ENCODE measurements at places on chromosomes 5 and 9. TPM values are rescaled to one million over a fixed set of nuclear protein-coding genes. Genes with fewer than 3 reads are reported as not detected.

The LCN1 gene
- not detected for total RNA-seq

The C5orf58 gene
- 0.15 TPM for total RNA-seq

The SHISAL2B gene
- not detected for total RNA-seq

The SYK gene
- total RNA-seq, result 11.8 TPM

- H3K4me1 ChIP-seq, result no peaks in the 10 kb centered on the region
- H3K27ac ChIP-seq, result no peak overlapping the region
- H3K36me3 ChIP-seq, result no peaks in the 10 kb centered on the region
- no peaks in the 10 kb centered on the region for H3K27me3 ChIP-seq
- no peak for DNase-seq
Measured at GRCh38 chr5:16712620-16713019, 95.8 kb upstream of the RETREG1 start.

DNA sequence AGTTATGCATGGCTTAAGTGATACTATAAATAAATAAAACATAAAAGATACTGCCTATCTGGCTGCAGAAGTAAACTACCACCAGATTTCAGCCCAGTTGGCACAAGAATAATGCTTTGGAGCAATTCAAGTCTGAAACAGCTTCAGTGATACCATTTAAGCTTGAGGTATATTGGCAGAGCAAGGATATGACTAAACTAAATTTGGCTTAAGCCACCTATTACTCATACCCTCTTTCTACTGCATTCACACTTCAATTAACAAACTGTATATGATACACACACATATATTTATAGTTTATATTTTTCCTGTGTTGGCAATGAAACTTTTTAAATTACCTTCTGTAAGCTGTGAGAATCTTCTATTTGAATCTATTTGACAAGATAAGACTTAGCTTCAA lies 431.9 kb downstream of the ANXA1 start:
- no peaks in the 10 kb centered on the region for H3K36me3 ChIP-seq
- no peak overlapping the region for H3K4me3 ChIP-seq
- DNase-seq, result no peak

DNA sequence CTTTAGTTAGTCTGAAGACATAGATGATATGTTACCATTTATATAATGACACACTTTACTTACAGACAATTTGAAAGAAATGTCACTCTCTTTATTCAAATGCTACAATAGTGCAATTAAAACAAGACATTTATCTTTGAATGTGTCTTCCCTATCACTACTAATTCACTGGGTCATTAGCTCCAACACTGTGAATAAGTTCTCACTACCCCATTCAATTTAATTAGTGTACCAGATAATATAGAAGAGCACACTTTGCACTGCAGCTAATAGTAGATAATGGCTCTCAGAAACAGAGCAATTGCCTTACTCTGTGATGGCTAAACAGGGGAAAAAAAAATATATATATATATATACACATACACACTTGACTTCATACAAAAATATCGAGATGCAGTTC lies 497.0 kb downstream of the DTWD2 start:
- no peak for DNase-seq
- H3K27me3 ChIP-seq, result no peaks in the 10 kb centered on the region
- H3K4me3 ChIP-seq, result no peak overlapping the region

- no peak for DNase-seq
- no peak overlapping the region for H3K4me3 ChIP-seq
- H3K27me3 ChIP-seq, result peaks cover 7% of the 10 kb centered on the region
- no peaks in the 10 kb centered on the region for H3K4me1 ChIP-seq
- H3K36me3 ChIP-seq, result no peaks in the 10 kb centered on the region
Measured at GRCh38 chr5:153485641-153486040, 4.8 kb upstream of the GRIA1 start.

- no peak overlapping the region for H3K27ac ChIP-seq
- H3K36me3 ChIP-seq, result no peaks in the 10 kb centered on the region
- no peaks in the 10 kb centered on the region for H3K27me3 ChIP-seq
- no peak for DNase-seq
- H3K4me3 ChIP-seq, result no peak overlapping the region
Measured at GRCh38 chr9:126523611-126524111, 90.1 kb upstream of the LMX1B start.

Measured in breast epithelium (tissue), 4 donors.